ENCODE measurements at places on chromosomes 2 and 18.

GRCh38 chr18:63109802-63110201 is 209.8 kb downstream of the BCL2 start:
- DNase-seq: no peak

DNA sequence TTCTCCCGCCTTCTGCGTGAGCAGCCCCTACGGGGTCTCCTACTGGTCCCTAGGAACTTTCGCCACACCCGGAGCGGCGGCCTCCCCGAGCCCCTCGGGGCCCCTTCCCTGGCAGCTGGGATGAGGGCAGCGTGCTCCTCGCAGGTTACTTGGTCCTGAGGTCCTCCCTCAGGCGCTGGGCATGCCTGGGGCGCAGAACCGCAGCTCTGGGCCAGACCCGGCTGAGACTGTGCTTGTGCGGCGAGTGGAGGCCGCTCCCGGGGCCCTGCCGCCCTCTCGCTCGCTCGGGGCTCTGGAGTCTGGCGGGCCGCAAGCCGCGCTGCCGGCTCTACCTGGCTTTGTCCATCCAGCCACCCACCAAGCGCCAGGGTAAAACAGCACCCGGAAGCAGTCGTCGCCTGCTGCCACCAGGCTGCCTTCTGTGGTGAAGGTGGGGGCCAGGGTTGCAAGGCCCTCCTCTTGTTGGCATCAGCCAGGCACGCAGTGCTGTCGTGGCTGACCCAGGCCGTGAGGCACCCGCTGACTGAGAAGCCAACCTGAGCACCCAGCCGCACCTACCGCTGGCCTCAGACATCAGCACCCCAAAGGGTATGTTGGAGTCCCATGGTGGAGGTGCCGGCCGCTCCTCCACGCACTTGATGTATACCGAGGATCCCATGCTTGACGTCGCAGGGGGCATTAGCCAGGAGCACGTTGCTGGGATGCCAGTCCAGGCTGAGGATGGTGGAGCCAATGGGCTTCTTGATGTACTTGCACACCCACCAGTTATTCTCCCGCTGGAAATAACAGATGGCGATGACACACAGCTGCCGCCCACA is 46.1 kb upstream of the PTH2R start:
- no peak for DNase-seq

DNA sequence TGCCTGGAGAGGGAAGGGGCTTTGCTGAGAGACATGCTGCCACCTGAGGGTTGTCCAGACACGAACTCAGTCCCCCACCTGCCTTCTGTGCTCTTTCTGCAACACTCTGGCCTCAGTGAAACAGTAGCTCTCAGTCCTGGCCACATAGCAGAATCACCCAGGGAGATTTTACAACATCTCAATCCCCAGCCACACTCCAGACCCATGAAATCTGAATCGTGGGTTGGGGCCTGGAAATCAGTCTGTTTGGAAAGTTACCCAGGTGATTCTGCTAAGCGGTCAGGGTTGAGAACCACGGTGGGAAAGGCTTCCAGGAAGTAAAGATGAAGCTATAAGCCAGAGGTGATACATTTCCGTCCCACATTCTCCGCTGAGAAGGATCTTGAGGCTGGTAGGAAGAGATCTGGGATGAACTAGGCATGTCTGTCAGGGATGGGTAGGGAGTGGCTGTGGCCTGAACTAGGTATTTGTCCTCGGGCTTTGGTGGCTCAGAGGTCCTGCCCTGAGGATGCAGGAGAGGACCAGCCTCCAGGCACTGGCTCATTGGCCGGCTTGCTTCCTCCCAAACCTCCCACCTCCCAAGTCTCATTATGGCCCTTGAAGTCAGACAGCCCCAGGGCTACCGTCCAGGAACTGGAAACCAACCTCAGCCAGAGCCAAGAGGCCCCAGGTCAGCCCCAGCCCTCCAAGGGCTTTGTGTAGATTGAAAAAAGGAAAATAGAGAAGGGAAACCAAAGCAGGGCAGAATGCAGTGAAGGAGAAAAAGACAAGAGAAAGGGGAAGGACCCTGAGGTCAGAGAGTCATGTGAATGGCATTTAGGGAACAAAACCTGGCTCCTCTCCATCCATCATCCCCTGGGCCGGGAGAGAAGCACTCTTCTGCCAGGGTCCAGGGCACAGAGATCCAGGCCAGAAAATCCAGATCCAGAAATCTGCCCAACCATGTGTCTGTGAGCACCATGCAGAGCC is 119.6 kb downstream of the ZFP36L2 start:
- DNase-seq: no peak

DNA sequence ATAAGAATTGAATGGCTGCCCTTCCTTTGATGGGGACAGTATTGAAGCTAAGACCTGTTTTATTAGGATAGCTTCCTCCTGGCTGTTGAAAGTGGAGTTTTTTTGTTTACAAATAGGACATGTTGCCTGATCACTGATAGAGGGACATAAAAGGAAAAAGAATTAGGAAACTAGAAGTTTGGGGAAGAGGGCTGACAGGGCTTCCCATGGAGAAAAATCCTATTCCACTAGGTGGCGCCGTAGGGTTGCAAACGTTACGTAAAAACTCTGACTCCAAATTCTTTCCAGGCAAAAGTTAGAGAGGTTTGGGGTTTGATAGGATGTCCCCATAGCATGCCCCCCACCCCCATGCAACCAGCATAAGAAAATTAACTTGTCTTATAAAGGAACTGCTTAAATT is 11.1 kb upstream of the RBFA start:
- no peak for DNase-seq

GRCh38 chr2:44932079-44932478 is 9.4 kb upstream of the SIX3 start:
- no peak for DNase-seq

GRCh38 chr2:190649035-190649797 is at the start of gene NAB1:
NAB1 (plus strand) TSS chr2:190649083; CDS start chr2:190659177, 10,094 bp downstream.
- DNase-seq: no peak
